ENCODE measurements at places on chromosomes 12 and 14. TPM values are rescaled to one million over a fixed set of nuclear protein-coding genes. Genes with fewer than 3 reads are reported as not detected.

Gene PRKCH
- total RNA-seq = 5.8 TPM

Gene C1QL4
- 0.88 TPM for total RNA-seq

Gene BATF
- total RNA-seq = not detected

Gene TTC5
- total RNA-seq = 15.8 TPM

Gene GON7
- 19.2 TPM for total RNA-seq

Gene EPYC
- not detected for total RNA-seq

Gene SMIM41
- total RNA-seq = 50.8 TPM

Gene AICDA
- total RNA-seq = not detected

Gene LRP1
- total RNA-seq = 234 TPM

Gene RNASE7
- total RNA-seq = not detected

Gene TESPA1
- total RNA-seq = not detected

Gene CPNE6
- not detected for total RNA-seq

Gene RPL10L
- total RNA-seq = not detected

Gene SLCO1B1
- not detected for total RNA-seq

Gene FAM234B
- 8.1 TPM for total RNA-seq

Gene ABCC9
- 1.6 TPM for total RNA-seq

Gene KRR1
- total RNA-seq = 14.1 TPM

Gene WSCD2
- not detected for total RNA-seq

Gene NRL
- 1.0 TPM for total RNA-seq

Gene SDS
- not detected for total RNA-seq

Gene CCNT1
- 20.1 TPM for total RNA-seq

Gene TRHDE
- total RNA-seq = 16.8 TPM

Gene CCDC175
- total RNA-seq = not detected

Gene BICDL1
- under 0.01 TPM for total RNA-seq

Gene SYCP3
- total RNA-seq = not detected

Gene TCL1B
- not detected for total RNA-seq

Gene FBXW8
- total RNA-seq = 12.5 TPM

Gene ZBTB42
- 1.5 TPM for total RNA-seq

Gene FAM177A1
- 11.4 TPM for total RNA-seq

Gene TAC3
- total RNA-seq = not detected

Gene EFCAB11
- 1.4 TPM for total RNA-seq

Gene TCHP
- total RNA-seq = 7.5 TPM

Gene AQP6
- not detected for total RNA-seq

Gene TXNDC16
- total RNA-seq = 2.8 TPM

Gene NFYB
- 14.5 TPM for total RNA-seq

Gene CDKL1
- total RNA-seq = 2.3 TPM

Gene NANOG
- total RNA-seq = not detected

Gene LTBR
- total RNA-seq = 131 TPM

Gene SERPINA5
- total RNA-seq = 0.91 TPM

Gene REC8
- 2.2 TPM for total RNA-seq

Gene POTEG
- not detected for total RNA-seq

Gene SLC7A8
- 4.6 TPM for total RNA-seq

Gene E2F7
- total RNA-seq = 10.3 TPM

Gene ASIC1
- 14.3 TPM for total RNA-seq
